Stimulated activated CD8-positive, alpha-beta memory T cell treated with anti-CD3 and anti-CD28 coated beads, Interleukin-12 subunit alpha, Interleukin-12 subunit beta, amount 100 ng/mL, for 1 hour (primary cell): ENCODE measurements at places on chromosomes 12 and 14.

GRCh38 chr12:81758421-81759189 is 545 bp downstream of the PPFIA2 start:
- no peak for DNase-seq

DNA sequence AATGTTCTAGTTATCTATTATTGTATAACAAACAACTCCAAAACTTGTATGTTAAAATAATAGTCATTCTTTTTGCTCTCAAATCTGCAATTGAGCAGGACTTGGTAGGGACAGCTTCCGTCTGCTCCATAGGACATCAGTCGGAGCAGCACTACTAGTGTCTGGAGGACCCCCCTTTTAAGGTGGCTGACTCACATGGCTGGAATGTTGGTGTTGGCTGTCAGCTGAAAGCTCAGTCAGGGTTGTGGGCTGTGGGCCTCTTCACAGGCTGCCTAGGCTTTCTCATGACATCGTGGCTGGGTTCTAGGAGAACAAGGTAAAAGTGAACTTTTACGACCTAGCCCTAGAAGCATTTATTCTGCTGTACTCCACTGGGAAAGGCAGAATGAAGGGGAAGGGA is 160.6 kb downstream of the ANO4 start:
- no peak for DNase-seq

GRCh38 chr12:128388461-128389000 is 121.6 kb downstream of the TMEM132C start:
- DNase-seq = no peak

DNA sequence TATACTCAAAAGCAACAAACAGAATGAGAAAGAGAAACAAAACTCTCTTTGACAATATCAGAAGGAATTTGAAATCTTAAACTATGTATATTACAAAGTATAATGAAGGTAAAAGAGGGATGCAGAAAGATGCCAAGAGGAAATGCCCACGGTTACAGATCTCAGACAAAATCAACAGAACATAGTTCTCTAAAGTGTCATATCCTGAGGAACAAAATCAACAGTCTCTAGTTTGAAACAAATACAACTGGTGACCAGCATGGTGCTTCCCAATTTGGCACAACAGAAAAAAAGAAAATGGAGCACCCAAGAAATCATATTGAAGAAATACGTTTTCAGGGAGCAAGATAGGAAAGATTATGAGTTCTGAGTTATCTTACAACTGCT is 116.5 kb downstream of the METTL25 start:
- DNase-seq = no peak

DNA sequence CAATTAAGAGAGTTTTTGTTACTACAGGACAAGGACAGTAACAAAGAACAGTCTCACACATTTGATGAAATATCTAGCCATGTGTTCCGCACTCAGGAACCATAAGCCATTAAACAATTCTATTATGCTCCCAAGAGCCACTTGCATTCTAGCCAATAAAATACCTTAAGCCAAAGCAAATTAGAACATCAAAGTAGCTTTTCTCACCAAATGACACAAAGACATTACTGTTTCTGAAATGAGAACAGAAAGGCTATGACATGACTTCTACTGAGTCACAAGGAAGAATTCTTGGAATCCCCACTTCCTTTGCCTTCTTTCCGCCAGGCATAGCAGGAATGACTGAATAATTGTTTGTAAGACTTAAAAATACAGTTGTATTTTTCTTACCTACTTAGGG is 445.8 kb downstream of the ATP23 start:
- no peak for DNase-seq

GRCh38 chr14:96464136-96464535 is 38.0 kb upstream of the PAPOLA start:
- no peak for DNase-seq

DNA sequence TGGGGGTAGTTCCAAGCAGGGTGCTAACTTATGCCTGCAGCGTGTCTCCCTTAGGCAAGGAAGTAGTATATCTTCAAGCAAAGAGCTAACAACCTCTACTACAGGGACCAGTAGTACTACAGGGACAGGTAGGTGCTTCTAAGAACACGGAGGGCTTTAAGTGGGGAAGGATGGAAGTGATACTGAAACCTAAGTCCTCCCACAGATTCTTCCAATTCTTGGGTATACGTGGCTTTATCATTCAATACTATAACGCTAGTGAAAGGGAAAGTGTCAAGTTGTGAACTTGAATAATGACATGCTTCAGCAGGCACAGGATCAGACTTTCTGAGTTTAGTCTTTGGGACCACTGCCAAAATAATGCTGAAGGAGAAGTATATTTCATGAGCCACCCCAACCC is 241.7 kb downstream of the CEP128 start:
- no peak for DNase-seq
